ENCODE measurements at places on chromosomes 3 and 15.

GRCh38 chr15:66752078-66752477, 50.0 kb downstream of the SMAD6 start:
- no peak for DNase-seq

DNA sequence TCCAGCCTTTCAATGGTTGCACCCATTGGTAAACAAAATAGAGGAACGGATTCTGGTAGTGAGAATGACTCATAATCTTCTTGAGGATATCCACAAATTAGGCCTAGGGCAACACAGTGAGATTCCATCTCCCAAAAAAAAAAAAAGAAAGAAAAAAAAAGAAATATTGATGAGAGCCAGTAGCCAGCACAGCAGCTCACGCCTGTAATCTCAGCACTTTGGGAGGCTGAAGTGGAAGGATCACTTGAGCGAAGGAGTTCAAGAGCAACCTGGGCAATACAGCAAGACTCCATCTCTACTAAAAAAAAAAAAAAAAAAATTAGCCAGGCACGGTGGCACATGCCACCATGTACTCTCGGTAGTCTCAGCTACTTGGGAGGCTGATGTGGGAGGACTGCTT, 51.9 kb downstream of the DENND4A start:
- DNase-seq, result no peak

- DNase-seq, result no peak
Measured at GRCh38 chr15:33742800-33743199, 225.5 kb upstream of the CHRM5 start.

DNA sequence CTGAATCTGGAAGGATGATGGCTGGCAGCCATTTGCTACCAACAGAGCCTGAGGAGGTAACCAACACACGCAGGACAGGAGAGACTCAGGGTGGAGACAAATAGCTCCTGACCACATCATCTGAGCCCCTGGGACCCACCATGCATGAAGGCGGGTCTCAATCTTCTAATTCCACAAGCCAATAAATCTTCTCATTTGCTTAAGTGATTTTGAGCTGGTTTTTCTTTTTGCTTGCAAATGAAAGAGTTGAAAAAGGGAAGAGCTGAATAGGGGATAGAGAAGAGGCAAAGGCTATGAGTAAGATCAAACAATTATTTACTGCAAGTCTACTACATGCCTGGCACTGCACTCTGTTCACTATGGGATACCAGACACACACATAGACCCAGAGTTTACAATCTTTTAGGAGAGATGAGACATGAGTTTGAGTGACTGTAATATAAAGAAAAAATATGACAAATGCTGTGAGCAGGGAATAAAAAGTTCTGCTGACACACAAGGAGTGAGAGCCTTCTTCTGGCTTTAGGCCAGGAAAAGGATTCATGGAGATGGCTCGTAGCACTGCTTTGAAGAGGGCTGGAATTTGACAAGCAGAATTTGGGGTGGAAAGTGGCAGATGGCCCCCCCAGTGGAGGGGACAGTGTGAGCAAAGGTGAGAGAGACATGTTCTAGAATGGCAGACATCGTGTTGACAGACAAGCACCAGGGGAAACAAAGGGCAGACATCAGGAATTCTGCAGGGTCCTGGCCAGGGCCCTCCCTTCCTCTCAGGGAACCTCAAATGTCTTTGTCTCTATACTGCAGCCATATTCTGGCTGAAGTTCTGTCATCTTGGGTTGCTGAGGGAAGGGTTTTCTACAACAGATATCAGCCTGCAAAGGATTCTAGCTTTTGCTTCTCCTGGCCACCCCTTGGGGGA, 69.8 kb upstream of the WNT5A start:
- DNase-seq, result no peak

- peak; percentile 22 for DNase-seq
Measured at GRCh38 chr15:89898614-89899294, 5.0 kb upstream of the AP3S2 start.

DNA sequence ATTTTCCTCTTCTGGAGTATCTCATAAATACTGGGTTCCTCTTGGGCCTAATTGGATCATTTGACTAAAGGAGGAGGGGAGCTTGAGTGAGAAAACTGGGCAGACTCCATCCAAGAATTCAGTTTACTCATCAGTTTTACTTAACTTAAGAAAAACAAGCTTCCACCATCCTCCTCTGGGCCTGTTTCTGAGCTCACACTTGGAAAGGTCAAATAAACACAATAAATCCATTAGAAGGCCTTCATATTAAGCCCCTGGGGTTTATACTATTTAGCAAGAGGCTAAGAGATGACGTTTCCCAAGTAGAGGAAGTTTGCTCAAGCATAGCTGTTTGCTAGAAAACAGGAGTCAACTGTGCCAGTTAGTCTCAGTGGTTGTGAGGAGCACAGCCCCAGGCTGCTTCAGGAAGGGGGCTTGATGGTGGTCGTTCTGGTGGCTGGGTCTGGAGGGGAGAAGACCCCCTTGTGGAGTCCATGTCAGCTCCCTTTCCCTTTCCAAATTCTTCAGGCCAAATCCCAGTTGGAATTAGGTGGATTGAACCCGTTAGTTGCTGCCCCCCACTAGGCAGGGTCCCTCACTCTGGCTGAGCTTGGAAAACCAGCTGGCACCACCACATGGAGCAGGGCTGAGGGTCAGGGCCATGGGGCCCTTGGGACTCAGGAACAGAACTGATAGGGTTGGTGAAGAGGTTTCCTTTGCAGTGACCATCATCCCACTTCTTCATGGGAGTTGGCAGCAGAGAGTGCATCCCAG, 64.8 kb downstream of the SPSB4 start:
- DNase-seq, result no peak

- no peak for DNase-seq
Measured at GRCh38 chr15:79090487-79091203, at the start of gene RASGRF1. TSS of gene RASGRF1 (minus strand) at chr15:79090780. CDS start at chr15:79090498, 282 bp downstream.

DNA sequence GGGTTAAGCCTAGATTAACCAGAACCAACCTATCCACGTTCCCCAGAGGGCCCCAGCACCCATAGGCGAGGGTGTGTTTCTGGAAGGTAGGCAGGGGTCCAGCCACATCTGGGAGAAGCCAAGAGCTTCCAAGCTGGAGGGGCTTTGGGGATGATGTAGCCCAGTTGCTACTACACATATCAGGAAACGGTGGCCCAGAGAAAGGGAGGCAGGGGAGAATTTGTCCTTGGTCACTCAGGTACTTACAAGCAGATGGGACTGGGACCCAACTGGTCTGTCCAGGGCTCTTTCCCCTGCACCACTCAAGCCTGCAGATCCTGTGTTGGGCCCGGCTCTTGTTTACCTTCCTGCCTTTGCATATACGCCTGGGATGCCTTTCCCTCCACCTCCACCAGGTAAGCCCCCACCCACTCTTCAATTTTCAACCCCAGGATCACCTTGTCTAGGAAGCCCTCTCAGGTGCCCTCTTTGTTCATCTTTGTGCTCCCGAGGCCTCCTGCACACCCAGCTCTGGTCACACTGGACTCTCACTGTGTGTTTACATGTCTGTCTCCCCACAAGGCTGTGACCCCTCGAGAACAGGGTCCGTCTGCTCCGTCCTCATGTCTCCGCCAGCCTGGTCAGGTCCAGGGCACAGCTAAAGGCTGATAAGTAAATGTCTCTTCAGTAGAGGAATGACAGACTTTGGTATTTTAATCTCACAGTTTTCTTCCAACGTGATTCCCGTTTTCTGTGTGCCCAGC, 204.4 kb upstream of the LINGO1 start:
- DNase-seq, result no peak

- no peak for DNase-seq
Measured at GRCh38 chr3:54773271-54773670, 154.6 kb downstream of the LRTM1 start.

DNA sequence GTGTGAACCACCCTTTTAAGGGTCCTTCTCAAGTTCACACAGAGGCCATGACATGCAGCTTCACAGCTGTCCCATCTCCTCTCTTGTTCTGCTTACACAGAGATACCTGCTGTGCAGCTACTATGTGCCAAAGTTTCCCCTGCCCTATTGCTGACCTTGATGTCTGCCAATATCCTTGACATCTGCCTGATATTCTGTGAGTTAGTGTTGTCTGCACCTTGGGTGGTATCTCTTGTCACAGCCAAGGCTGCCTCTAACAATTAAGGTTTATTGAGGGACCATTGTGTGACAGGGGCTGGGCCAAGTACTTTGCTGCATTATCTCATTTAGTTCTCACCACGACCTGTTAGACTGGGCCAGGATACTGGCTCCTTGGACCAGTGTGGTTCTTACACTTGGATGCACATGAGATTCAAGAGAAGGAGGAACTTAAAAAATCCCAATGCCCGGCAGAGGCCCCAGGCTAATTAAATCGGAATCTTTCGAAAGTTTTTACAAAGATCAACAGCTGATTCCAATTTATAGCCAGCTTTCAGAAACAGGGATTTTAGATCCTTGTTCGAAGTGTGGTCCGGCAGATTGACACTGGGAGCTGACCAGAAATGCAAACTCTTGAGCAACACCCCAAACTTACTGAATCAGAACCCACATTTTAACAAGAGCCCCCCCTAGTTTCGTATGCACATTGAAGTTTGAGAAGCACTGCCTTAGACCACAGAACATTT, 178.6 kb downstream of the SATB1 start:
- DNase-seq, result no peak

GRCh38 chr3:130300888-130301287, 44.6 kb upstream of the COL6A5 start:
- DNase-seq, result no peak

DNA sequence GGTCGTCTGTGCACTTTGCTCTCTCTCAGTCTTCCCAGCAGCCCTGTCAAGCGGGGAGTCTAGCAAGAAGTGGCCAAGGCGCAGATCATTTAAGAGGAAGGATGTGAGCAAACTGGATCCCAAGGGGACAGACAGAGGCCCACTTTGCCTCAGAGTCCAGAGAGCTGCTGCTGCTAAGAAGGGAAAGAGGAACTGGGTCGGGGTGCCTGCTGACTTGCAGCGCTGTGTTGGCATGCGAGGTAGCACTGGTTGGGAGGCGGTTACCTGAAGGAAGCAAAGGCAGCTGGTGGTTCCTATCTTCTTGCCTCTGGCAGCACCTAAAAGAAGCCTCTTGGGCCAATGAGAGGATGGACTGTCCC, 28.1 kb downstream of the SMAD3 start:
- DNase-seq, result no peak

DNA sequence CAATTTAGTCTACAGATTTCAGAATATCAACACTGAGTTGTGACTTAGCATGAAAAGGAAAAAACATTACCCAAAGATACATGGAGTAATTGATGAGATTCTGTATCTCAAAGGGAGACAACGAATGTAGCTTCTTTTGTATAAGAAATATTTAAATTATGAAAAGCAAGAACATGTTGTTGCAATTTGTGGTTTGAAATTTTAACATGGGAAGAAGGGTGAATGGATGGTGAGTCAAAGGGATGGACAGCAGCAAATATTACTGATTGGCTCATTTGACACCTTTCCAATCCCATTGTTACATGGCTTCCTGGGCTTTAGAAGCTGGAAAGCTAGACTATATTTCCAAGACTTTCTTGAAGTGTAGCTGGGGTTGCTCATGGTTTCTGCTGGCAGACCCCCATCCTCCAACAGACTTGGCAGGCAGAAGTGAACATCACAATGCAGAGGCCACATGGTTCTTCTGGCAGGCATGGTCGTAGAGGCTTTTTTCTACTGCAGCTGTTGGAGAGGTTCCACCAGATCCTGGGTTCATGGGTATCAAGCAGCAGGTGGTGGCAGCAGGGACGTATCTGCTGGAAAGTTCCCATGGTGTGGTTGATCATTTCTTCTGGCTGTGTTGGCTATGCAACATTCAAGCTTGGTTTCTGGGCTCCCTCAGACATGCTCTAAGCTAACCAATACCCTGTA, 47.2 kb upstream of the KPNA4 start:
- DNase-seq, result no peak

All from activated CD4-positive, alpha-beta T cell treated with anti-CD3 and anti-CD28 coated beads for 4 hours (primary cell).